ENCODE measurements at places on chromosomes 11 and 22.

DNA sequence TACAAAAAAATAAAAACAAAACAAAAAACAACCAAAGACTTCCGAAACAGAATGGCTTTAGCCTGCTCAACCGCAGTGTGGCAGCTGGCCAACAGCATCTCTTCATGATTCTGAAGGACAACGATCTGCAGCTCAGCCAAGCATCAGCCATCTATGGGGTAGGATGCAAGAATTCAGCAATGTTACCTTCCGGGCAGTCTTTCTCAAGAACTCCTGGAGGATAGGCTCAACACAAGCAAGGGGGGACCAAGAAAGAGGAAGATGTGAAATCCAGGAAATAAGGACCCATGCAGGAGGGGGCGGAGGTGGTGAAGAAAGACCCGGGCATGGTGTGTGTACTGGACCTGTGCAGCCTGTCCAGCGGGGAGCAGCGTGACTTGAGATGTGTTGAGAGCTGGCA, 3.5 kb upstream of the TSPO start:
- DNase-seq: no peak

DNA sequence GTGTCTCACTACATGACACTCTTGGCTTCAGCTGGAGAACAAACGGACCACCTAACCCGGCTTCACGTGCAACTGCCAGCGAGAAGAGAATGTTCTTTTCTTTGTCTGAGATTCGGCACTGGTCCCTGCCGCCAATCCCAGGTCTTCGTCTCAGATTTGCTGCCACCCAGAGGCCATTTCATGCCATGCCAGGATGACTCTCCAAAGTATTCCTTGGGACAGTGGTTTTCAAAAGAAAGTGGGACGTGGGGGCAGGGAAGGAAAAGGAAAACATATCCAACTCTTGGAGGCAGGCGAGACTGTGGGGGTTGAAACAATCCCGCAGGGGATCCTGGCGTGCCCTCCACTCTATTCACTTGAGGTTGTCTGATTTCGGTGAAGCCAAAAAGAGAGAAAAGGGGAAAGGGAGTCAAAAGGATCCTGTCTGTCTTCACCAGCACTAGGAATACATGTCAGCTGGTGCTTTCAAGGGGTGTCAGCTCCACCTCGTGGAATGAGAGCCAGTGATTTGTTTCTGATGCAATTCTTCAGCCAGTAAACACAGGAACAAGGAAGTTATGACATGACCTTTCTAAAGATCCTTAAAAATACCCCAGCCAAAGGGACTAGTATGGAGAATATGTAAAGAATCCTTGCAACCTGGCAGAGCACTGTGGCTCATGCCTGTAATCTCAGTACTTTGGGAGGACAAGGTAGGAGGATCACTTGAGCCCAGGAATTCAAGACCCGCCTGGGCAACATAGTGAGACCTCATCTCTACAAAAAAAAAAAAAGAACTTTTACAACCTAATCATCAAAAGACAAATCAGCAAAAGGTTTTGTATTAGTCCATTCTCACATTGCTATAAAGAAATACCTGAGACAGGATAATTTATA, 41.0 kb upstream of the APLNR start:
- peak; percentile 70 for DNase-seq

- DNase-seq: peak; percentile 53
These were observed 20.2 kb upstream of the PRDM10 start for GRCh38 chr11:130022799-130023198.

DNA sequence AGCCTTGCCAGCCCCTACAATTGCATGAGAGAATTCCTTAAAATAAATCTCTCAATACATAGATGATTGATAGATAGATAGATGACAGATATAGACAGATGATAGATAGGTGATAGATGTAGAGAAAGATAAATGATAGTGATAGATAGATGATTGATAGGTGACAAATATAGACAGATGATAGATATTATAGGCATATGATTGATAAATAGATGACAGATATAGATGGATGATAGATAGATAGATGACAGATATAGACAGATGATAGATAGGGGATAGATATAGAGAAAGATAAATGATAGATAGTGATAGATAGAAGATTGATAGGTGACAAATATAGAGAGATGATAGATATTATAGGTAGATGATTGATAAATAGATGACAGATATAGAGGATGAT, 564.6 kb downstream of the ETS1 start:
- no peak for DNase-seq

GRCh38 chr11:129590753-129591475, 215.3 kb downstream of the BARX2 start:
- DNase-seq: no peak

GRCh38 chr22:21106000-21106399, 60.3 kb downstream of the LRRC74B start:
- no peak for DNase-seq

- DNase-seq: no peak
These were observed 632 bp downstream of the OR10Q1 start for GRCh38 chr11:58227956-58228615.

DNA sequence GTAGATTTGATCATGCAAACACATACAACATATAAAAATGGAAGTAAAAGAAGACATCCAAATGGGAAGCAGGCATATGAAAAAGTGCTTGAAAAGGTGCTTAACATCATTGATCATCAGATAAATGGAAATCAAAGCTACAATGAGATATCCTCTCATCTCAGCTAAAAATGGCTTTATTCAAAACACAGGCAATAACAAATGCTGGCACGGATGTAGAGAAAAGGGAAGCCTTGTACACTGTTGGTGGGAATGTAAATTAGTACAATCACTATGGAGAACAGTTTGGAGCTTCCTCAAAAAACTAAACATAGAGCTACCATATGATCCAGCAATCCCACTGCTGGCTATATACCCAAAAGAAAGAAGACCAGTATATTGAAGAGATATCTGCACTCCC, 549 bp upstream of the TCN1 start:
- DNase-seq: no peak

DNA sequence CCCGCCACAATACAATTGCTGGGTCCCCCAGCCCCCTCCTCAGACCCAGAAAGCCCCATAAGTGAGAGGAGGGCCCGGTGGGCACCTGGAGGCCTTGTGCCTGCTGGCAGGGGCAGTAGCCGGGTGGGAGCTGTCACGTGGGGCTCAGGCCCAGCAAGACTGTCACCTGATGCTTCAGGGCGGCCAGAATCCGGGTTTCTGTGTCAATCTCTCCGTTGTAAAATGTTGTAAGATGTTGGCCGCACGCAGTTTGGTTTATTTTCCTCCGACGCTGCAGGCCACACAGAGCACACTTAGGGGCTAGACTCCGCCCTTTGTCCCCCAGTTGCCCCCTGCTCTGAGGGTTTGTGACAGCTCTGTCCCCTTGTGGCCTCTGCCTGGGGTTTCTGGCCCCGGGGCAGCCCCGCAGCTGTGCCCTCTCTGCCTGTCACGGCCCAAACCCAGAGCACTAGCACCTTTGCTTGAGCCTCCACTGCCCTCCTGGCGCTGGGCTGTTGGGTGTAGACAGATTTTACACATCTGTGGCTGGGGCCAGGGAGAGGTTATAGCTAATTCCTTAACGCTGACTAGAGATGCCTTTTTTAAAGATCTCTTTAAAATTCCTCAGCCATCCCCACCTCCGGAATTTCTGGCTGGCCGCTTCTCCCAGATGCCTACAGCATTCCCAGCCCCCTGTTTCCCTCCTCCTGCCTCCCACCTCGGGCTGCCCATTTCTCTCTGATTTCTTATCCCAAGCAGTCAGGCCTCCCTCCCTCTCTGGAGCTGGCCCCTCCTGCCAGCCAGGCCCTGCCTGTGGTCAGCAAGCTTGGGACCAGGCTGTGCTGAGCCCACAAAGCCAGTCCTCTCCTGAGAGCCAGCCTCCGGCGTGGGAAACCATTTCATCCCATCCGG, 3.2 kb upstream of the PRR5 start:
- peak; percentile 87 for DNase-seq
